ENCODE measurements at places on chromosomes 3 and 15. TPM values are rescaled to one million over a fixed set of nuclear protein-coding genes. Genes with fewer than 3 reads are reported as not detected.

- H3K4me1 ChIP-seq, result no peaks in the 10 kb centered on the region
- no peaks in the 10 kb centered on the region for H3K36me3 ChIP-seq
- no peak overlapping the region for H3K27ac ChIP-seq
Observed at GRCh38 chr3:44468572-44469520, 8.6 kb downstream of the ZNF445 start.

DNA sequence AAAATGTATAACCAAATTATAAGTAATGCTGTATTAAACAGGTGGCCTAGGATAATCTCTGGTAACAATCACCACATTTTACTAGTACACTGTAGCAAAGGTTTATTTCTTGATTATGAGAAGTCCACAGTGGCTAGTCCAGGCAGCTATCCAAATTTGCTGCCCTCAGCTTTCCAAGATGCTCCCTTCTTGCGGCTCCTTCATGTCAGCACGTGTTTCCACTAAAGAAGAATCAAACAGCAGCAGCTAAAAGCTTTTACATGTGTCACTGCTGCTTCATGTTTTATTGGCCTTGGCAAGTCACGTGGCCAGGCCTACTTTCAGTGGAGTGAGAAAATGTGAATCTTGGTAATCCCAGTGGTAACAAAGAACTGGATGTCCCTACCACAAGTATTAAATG lies 5.6 kb upstream of the RBMS3 start:
- H3K36me3 ChIP-seq, result no peaks in the 10 kb centered on the region
- no peak overlapping the region for H3K27ac ChIP-seq
- DNase-seq, result no peak
- no peak overlapping the region for H3K4me3 ChIP-seq
- H3K27me3 ChIP-seq, result no peaks in the 10 kb centered on the region
- H3K4me1 ChIP-seq, result no peaks in the 10 kb centered on the region

GRCh38 chr15:99102332-99103235 lies 2.3 kb upstream of the SYNM start:
- H3K4me3 ChIP-seq, result no peak overlapping the region
- DNase-seq, result no peak
- peaks cover 5% of the 10 kb centered on the region for H3K27me3 ChIP-seq
- H3K27ac ChIP-seq, result no peak overlapping the region
- no peaks in the 10 kb centered on the region for H3K36me3 ChIP-seq
- H3K4me1 ChIP-seq, result peaks cover 6% of the 10 kb centered on the region

The SNTN gene
- not detected for polyA plus RNA-seq

GRCh38 chr3:156187146-156187769 lies 66.9 kb downstream of the KCNAB1 start:
- no peak overlapping the region for H3K27ac ChIP-seq
- no peaks in the 10 kb centered on the region for H3K27me3 ChIP-seq
- H3K4me3 ChIP-seq, result no peak overlapping the region

- no peak overlapping the region for H3K4me3 ChIP-seq
- no peak overlapping the region for H3K27ac ChIP-seq
- no peak for DNase-seq
- no peaks in the 10 kb centered on the region for H3K36me3 ChIP-seq
- no peaks in the 10 kb centered on the region for H3K4me1 ChIP-seq
Observed at GRCh38 chr3:137796993-137797392, 32.9 kb downstream of the SOX14 start.

The GOLGA6L6 gene
- polyA plus RNA-seq, result not detected

- H3K4me3 ChIP-seq, result no peak overlapping the region
- no peaks in the 10 kb centered on the region for H3K4me1 ChIP-seq
- no peaks in the 10 kb centered on the region for H3K36me3 ChIP-seq
Observed at GRCh38 chr15:27723821-27724220, 375.3 kb downstream of the OCA2 start.

Data from naive thymus-derived CD4-positive, alpha-beta T cell (primary cell).